Placental pericyte (primary cell): ENCODE measurements at places on chromosomes 2 and 18. TPM values are rescaled to one million over a fixed set of nuclear protein-coding genes. Genes with fewer than 3 reads are reported as not detected.

Gene ALMS1
- total RNA-seq: 12.0 and 30.2 TPM in 2 replicates

Gene ODC1
- total RNA-seq: 111 and 216 TPM in 2 replicates

Gene ST8SIA5
- total RNA-seq: 0.43 TPM in 1 of 2 replicates, not detected in the other

Gene ARHGEF33
- 0.22 and 0.29 TPM in 2 replicates for total RNA-seq

Gene GCA
- total RNA-seq: 1.1 and 1.8 TPM in 2 replicates

Gene TMEM163
- not detected in 2 replicates for total RNA-seq
